ENCODE measurements at places on chromosomes 6 and 20. TPM values are rescaled to one million over a fixed set of nuclear protein-coding genes. Genes with fewer than 3 reads are reported as not detected.

Gene PDYN
- total RNA-seq, result 3.5 TPM

Gene TMC2
- 0.63 TPM for total RNA-seq

Gene ARMC2
- 48.0 TPM for total RNA-seq

Gene TFAP2A
- total RNA-seq, result 0.49 TPM

Gene DOP1A
- 45.4 TPM for total RNA-seq

Gene SPATS1
- total RNA-seq, result 0.89 TPM

Gene SLC26A8
- total RNA-seq, result 6.2 TPM

Gene MOXD1
- 18.2 TPM for total RNA-seq

Gene FNDC11
- not detected for total RNA-seq

Gene FKBP1C
- 4.1 TPM for total RNA-seq

Gene CD24
- total RNA-seq, result 7.2 TPM

Gene DUSP15
- total RNA-seq, result 9.3 TPM
